ENCODE measurements at places on chromosomes 2 and 18.

GRCh38 chr2:61015976-61016375 is 1.5 kb upstream of the PEX13 start:
- DNase-seq = no peak

DNA sequence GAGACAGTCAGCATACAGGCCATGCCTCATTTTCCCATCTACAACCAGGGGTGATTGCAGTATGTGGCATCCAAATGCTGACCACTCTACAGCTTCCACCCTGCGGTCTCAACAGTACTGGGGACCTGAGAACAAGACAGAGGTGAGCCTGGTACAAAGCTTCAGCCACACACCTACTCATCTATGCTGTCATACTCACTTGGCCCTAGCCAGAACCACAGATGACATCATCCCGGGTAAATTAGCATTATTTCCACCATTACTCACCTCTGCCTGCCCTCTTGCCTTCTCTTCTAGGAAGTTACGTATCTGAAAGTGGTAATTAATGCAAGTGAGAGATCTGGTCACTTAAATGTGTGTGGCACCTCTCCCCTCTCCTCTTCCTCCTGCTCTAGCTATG is 208.2 kb upstream of the ARL4C start:
- peak; percentile 67 for DNase-seq

GRCh38 chr2:208253600-208254117 is 1.2 kb downstream of the IDH1 start:
- DNase-seq = no peak

DNA sequence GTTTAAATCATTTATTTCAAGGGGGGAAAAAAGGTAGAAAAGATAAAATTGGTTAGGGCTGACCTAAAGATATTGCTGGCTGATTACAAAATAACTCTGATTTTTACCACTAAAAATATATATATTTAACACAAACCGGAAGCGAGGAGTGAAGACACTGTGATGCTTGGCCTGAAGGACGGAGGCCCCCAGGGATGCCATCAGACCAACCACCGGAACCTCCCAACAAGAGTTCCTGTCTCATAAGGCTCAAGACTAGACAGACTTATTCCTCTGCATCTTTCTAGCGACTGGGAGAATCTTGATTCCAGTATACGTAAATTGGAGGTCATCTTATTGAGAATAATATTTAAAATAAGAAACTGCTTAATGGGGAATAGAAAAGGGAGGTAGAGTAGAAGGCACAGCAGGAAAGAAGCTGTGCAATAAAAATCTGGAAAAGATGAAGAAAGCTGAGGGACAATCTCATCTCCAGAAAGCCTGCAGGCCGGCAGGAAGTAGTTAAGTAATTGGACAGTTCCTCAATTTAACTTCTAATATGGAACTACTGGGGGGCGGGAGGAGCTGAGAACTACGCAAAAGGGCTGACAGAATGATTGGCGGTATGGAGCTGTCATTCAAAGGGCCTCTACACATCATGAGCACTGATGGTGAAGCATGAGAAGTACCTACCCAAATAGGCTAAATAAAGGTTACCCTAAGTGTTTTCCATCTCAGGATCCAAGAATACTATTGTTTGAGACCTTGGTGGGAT is 91.1 kb downstream of the DTNB start:
- no peak for DNase-seq

DNA sequence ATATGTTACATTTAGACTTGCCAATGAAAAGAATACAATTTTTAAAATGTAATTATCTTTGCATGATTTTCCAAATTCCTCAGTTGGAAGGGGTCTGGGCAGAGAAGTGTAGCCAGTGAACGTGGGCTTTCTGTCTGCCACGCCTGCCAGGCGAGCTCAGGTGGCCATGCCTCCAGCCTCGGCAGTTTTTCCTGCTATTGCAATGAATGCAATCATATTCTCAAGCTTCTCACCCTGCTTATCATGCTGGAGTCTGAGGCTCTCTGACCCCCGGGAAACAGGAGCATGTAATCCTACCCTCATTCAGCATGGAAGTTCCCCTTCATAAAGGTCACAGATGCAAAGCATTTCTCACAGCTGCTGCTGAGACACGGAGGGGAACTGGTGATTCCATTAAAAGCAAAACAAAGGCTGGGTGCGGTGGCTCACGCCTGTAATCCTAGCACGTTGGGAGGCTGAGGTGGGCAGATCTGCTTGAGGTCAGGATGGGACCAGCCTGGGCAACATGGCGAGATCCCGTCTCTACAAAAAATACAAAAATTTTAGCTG is 154.8 kb downstream of the MBP start:
- DNase-seq = no peak

GRCh38 chr2:212683346-212684097 is 144.9 kb upstream of the ERBB4 start:
- DNase-seq = peak; percentile 9

DNA sequence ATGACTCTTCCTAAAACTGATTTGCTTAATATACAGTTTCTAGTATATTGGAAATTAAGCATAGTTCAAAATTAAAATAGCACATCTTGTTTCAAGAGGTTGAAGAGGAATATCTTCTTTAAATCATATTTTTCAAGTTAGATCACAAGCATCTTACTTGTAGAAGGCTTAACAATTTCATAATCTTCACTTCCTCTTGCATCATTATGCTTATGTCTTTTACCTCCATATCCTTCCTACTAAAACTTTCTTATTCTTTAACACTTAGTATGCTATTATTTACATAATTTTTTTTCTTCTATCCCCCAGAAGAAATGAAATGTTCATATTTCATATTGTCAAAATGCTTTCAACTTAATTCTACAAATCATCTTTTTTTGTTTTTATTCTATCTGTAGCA is 1354.9 kb upstream of the TMEFF2 start:
- no peak for DNase-seq

GRCh38 chr2:88196490-88197087 is 26.4 kb downstream of the THNSL2 start:
- DNase-seq = no peak

- peak; percentile 39 for DNase-seq
These were observed 177.1 kb downstream of the EIPR1 start for GRCh38 chr2:3200420-3200939.

- no peak for DNase-seq
These were observed 4.5 kb upstream of the CREB1 start for GRCh38 chr2:207525296-207525695.

- DNase-seq = no peak
These were observed 139.6 kb upstream of the ASB18 start for GRCh38 chr2:236403811-236404210.

DNA sequence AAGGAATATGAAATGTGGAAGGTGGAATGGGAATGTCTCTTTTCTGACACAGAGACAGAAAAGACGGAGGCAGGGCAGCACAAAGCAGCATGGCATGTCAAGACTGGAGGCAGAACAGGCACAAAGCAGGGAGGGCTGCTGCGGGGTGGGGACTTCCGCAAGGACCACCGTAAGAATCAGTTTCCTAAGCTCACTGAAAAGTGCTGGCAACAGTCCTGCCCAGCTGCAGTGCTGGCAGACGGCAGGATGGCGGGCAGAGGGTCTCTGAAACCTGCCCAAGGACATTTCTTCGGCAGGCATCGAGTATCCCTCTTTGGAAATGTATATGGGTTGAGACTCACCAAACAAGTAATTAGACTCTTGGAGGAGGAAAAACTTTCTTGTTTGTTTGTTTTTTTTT is 54.9 kb downstream of the FAM178B start:
- DNase-seq = no peak

DNA sequence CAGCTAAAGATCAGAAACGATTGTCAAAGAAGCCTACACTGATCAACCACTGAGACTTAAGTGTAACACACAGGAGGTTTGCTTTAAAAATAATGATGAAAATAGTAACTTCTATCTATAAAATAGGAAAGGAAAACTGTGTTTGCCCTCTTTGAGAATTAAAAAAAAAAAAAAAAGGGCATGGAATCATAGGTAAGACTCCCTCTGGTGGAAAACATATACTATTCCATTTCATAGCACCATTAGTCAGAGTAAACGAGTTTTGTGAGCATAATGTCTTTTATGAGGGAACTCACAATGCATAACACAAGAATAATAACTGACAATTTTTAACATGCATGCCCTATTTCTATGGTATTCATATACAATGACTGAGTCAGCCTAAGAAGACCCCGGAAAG is 36.3 kb downstream of the SLC35F5 start:
- DNase-seq = peak; percentile 8

DNA sequence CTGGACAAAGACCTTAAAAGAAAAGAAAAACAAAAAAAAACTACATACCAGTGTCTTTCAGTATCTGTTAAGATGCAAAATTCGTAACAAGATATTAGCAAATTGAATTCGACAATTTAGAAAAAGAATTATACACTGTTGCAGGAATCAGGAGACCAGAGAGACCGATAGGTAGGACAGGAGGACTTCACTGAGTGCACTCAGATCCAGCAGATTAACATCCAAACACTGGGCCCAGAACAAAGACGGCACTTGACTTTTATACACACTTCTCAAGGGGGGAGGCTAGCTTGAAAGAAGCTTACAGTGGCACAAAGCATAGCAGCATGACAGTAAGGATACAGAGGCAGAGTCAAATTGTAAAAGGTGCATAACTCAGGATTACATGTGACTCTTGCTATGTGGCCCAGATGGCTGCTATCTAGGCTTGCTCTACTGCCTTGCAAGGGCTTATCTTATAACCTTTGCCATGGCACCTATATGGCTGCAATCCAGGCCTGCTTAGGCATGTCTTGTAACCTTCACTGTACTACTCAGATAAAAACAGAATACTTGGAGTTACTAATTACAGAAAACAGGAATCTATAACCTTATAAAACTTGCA is 507.3 kb upstream of the LRRTM4 start:
- DNase-seq = no peak

GRCh38 chr18:44799382-44799906 is 118.8 kb downstream of the SETBP1 start:
- no peak for DNase-seq

GRCh38 chr18:40109252-40110049 is 1845.6 kb upstream of the PIK3C3 start:
- DNase-seq = no peak

DNA sequence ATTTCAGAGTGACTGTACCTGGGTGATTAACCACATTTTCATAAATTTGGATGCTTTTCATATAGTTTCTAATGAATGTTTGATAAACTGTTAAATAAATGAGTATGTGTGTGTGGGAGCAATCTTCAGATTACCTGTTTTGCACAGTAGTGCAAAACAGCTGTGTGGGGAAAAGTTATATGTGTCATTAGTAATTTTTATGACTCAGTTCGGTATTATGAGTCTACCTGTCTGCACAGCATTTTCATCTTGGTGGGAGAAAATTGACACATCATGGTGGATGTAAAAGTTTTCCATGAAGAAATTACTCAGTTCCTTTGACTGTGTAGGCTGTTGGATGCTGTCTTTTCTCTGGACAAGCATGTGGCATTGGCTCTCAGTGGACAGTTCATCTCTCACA is 43.8 kb downstream of the LTBP1 start:
- DNase-seq = no peak

- DNase-seq = no peak
These were observed 807.4 kb upstream of the POU3F3 start for GRCh38 chr2:104046466-104046865.

DNA sequence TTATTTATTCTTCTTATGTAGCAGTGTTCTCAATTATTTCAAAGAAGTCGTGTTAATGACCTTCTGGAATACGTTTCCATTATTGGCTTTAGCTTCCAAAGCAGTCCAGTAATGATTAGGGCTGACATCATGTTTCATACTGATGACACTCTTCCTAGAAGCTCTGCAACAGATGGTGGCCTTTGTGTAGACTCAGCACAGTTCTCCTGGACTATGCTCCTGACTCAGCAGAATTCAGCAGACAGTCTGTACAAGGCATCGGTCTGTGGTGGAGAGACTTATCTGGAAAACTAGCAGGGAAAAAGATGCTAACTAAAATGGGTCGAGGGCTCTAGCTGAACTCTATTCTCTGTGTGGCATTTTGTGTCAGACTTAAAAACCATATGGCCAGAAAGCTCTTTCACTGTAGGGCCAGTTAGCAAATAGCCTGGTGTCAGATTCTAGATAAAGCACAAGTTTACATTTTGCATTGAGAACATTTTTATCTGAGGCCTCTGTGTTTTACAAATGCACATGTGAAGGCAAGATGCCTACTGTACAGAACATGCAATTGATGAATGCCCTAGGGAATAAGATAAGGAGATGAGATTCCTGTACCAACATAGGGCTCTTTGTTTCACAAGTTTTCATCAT is 35.1 kb downstream of the GULP1 start:
- no peak for DNase-seq

GRCh38 chr2:42547446-42548295 is 20.8 kb upstream of the MTA3 start:
- no peak for DNase-seq

GRCh38 chr2:136357007-136357380 is 239.0 kb upstream of the CXCR4 start:
- DNase-seq = no peak

DNA sequence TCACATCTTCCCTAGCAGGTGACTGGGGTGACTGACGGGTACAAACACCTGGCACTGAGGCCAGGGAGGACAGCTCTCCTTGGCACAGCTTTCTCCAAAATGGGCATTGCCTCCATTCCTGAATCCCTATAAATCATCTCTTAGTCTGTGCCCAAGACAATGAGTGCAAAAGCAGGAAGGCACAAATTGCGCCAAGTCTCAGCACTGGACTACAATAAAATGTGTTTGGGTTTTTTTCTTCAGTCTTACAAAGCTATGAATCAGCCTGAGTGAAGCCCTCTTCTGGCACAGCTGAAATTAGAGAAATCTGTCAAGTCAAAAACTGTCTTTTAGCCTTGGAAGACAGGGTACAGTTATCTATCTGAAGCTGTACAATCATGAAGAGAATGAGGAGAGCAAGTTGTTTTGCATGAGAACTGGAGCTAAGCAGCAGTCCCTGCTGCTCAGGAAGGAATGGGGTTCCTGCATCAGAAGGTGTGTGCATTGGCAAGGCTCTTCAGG is 90.8 kb downstream of the EPB41L3 start:
- DNase-seq = no peak

GRCh38 chr2:234375176-234375880 is 121.6 kb downstream of the ARL4C start:
- no peak for DNase-seq

- peak; percentile 15 for DNase-seq
These were observed 208.6 kb downstream of the C1D start for GRCh38 chr2:67854103-67854743.

DNA sequence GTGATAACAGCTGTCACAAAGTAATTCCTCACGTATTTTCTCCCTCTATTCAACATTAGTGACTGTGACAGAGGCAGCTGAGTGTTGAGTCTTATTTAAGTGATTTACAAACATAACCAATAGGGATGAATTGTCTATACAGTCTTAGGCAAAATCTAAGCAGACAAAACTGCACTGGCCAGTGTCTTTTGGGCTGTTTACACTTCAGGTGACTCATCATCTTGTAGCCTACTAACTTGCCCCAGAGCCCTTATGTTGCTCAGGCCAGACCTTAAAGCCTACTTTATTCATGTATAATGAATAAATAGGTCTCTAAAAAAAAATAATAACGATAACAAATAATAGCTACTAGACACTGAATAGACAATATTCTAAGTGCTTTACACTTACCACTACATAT is 17.2 kb downstream of the THOC1 start:
- peak; percentile 6 for DNase-seq

- DNase-seq = peak; percentile 63
These were observed 1.3 kb downstream of the ZNF521 start for GRCh38 chr18:25350489-25351251.

- peak; percentile 69 for DNase-seq
These were observed 25.4 kb downstream of the ALPK2 start for GRCh38 chr18:58603375-58604067.

Measured in fibroblast of skin of right biceps (primary cell).